ENCODE measurements at places on chromosomes 13 and 19. TPM values are rescaled to one million over a fixed set of nuclear protein-coding genes. Genes with fewer than 3 reads are reported as not detected.

- DNase-seq: no peak
These were observed 13.7 kb downstream of the ACTN4 start for GRCh38 chr19:38661136-38661535.

- peak; percentile 80 for DNase-seq
These were observed 8.2 kb upstream of the MEIS3 start for GRCh38 chr19:47427241-47428176.

GRCh38 chr19:33677745-33678426 lies 56.1 kb downstream of the CHST8 start:
- DNase-seq: no peak

DNA sequence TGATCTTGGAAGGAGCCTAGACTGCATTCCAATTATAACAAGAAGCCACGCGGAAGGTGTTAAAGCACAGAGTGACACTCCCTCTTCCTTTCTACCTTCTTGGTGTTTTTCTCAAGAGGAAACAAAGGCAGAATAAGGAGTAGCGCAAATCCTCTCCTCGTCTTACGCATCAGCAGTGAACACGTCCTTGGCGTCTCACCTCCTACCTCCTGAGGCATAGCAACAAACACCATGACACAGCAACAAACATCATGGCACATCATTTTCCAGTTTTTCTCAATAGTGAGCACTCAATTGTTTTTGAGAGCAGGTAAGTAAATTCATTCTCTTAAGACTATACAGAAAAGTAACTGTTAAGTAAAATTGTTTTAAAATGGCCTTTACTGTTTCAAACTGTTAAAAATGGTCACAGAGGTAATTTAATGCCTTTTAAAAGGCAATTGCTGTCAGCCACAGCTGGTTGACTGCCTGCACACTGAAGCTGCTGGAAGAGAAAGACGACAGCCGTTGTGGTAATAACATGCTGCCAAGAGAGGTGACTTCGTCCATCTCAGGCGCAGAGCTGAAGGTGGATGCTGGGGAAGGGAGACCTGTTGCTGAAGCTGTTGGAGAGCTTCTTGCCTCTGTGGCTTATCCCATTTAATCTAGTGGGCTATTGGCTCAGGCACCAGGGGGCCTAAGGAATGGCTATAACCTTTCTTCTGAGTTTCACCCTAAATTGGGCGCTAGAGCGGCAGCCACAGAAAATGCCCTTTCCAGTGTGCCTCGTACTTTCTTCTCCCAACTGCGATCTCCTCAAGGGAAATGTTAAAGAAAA lies 703.7 kb downstream of the UQCRFS1 start:
- DNase-seq: no peak

DNA sequence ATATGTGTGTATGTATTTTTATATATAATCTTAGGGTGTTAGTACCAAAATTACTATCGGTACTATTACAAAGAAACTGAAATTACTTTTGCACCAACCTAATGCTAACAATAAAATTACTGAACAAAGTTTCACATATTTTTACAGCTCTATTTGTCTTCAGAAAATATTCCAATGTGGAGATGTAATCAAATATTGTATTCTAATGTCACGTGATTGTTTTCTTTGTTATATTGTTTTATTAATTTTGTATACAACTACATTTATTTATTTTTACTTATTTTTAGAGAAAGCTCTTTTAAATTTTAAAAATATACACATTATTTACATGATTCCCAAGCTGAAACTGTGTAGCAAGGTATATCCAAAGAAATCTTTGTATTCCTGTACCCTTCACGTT lies 227.1 kb upstream of the KLF12 start:
- no peak for DNase-seq

GRCh38 chr13:109816808-109817203 lies 30.4 kb upstream of the IRS2 start:
- no peak for DNase-seq

DNA sequence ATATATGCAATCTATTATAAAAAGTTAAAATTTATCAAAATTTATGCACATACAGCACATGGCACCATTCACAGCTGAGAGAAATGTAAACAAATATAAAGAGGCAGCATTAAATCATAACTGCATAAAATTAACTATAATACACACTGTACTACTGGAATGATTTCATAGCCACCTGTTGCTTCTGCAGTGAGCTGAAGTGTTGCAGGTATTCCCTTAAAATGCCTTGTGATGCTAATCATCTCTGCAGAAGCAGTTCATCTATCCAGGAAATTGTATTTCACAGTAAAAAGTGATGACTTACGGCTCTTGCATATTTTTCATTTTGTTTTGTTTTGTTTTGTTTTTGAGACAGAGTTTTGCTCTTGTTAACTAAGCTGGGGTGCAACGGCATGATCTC lies 82.1 kb downstream of the STOML3 start:
- no peak for DNase-seq

- no peak for DNase-seq
These were observed 7.1 kb upstream of the ICAM3 start for GRCh38 chr19:10346509-10346908.

- DNase-seq: no peak
These were observed 392.7 kb downstream of the FGF9 start for GRCh38 chr13:22063416-22064124.

- no peak for DNase-seq
These were observed 20.4 kb upstream of the NANOS3 start for GRCh38 chr19:13856497-13856896.

DNA sequence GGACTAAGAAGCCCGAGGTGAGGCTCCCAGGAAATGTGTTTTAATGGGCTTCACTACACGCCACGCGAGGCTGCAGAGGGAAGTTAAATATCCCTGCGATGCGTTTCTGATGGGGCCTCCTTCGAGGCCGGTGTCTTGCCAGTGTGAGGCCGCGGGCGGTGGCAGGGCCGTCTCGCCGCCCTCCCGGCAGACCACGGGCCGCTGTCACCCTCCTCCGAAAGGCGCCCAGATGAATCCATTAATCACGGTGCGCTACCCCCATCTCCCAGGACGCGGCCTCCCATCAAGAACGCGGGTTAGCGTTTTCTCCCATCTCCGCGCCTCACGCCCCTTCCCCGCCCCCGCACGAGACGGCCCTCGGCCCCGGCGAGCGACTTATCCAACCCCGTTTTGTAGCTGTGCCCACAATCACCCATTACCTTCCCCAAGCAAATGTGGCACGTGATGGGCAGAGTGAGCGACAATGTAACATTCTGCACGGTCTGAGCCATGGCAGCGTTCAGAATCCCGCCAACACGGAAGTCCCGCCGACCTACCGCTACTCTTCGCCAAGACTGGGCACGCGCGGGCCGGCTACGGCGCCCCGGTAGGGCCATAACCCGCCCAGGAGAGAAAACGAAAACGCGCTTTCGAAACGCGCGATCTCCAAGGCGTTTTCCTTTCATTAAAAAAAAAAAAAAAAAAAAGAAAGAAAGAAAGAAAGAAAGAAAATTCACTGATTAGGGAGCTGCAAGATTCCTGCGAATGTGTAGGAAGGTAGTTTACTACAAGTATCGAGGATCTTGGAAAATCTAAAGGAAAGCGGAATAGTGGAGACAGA lies at the start of gene OBI1:
OBI1 (minus strand) TSS at position 526 of the 820 bp plus-strand sequence; CDS start at position 491, 35 bp downstream.
- DNase-seq: peak; percentile 93

GRCh38 chr19:20287070-20287469 lies 120.1 kb downstream of the ZNF486 start:
- no peak for DNase-seq

DNA sequence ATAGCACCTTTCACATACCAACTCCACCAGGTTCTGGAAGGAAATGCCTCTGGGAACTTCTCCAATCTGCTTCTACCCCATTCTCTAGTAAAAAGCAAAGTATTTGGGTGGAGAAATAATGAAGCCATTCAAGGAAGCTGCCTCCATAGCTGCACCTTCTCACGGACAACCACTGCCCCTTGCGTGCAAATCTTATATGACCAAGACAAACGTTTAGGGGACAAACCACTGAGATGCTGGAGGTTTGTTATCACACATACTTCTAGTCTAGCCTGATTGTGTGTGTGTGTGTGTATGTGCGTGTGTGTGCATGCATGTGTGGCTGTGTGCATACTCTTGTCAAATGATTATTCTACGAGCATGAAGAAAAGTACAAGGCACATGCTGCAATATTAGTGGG lies 6.5 kb upstream of the METTL21C start:
- no peak for DNase-seq

- no peak for DNase-seq
These were observed 163.9 kb downstream of the TEX29 start for GRCh38 chr13:111484141-111484925.

- no peak for DNase-seq
These were observed 961 bp upstream of the URI1 start for GRCh38 chr19:29940971-29941585.

DNA sequence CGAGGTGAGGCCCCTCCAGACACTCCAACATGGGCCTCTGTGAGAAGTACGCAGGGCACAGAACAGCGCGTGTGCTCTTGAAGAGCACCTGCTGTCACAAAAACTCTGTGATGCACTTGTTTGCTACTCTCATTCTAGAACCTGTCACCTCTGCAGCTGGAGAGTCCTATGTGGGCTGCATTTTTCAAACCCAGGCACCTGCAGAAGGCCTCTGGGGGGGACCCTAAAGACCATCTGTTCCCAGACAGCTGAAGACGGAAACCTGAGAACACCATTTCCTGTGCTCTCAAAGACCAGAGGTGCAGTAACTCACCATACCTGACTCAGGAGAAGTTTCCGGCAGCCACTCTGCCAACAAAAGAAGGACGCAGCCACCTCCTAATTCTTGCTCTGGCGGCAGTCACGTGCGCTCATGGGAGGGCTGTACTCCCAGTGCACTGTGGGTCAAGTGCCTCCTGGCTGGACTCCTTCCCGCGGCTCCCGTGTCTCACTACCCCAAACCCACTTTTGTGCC lies 28.1 kb downstream of the RANBP3 start:
- peak; percentile 54 for DNase-seq

DNA sequence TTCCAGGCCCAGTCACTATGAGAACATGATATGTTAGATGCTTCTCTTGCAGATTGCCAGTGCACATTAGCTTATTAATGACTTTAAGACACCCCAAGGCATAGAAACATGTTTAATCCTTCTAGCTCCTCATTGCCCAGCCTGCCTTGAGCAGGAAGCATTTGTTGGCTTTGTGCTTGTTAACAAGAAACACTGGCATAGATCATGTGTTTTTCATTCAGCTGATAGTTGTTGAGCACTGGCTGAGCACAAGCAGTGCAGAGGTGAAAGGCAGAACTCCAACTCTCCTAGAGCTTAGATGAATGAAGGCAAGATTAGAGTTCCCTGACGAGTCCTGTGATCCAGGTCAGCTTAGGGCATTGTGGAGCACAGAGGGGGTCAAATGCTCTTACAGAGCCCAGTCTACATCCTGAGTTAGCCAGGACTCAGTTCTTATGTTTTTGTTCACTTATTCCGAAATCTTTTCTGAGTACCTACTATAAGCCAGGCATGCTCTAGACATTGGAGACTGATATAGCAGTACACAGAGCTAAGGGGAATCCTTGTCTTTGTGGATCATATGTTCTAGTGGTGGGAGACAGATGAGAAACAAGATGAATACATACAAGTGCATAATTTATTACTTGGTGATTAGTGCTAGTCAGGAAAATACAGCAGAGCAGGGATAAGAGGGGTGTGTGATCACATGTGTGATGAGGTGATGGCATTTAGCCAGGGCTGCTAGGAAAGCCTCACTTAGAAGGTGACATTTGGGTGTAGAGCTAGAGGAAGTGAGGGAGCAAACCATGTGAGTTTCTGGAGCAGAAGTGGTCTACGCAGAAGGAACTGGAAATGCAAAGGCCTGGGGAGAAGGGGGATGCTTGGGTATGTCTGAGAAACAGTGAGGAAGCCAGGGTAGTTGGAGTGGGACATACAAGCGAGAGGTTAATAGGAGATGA lies 101.2 kb downstream of the WASF3 start:
- no peak for DNase-seq

DNA sequence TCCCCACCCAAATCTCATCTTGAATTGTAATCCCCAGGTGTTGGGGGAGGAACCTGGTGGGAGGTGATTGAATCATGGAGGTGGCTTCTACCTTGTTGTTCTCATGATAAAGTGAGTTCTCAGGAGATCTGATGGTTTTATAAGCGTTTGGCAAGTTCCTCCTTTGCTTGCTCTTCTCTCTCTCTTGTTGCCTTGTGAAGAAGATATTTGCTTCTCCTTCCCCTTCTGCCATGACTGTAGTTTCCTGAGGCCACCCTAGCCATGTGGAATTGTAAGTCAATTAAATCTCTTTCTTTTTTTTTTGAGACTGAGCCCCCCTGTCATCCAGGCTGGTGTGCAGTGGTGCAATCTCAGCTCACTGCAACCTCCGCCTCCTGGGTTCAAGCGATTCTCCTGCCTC lies 34.4 kb downstream of the VSTM1 start:
- DNase-seq: no peak

- no peak for DNase-seq
These were observed 15.6 kb downstream of the CEACAM3 start for GRCh38 chr19:41811981-41812380.

- DNase-seq: peak; percentile 30
These were observed 2.3 kb upstream of the C1QTNF9B start for GRCh38 chr13:23899555-23899954.

DNA sequence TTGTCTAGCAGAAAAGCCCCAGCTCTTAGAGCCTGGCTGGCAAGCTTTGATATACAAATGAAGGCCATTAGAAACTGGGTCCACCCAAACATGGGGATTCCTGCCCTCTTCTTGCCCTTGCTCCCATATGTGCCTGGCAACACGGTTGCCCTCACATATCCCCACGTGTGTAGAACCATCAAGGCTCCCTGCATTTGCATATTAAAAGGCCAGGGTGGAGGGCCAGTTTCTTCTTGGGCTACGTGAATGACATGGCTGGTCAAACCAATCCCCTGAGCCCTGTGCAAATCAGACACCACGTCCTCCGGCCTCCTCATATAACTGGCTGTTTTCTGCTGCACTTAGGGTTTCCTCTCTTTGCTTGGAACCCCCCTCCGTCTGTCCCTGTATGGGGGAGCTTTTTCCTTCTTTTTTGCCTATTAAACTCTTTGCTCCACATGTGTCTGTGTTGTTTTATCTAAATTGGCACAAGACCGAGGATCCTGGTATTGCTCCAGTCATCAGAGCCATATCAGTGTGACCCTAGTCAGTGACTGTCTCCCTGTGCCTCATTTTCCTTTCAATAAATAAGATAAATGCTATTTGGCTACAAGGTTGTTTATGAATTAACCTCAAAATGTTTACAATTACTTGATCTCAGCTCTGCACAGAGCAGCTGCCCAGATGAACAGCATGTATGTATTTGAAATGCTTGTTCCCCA lies 30.3 kb upstream of the CEACAM1 start:
- no peak for DNase-seq

GRCh38 chr19:407511-408440 lies 1.2 kb downstream of the C2CD4C start:
- DNase-seq: no peak

- no peak for DNase-seq
These were observed 168.3 kb upstream of the SLITRK1 start for GRCh38 chr13:84050536-84050935.

- no peak for DNase-seq
These were observed 6.4 kb upstream of the ZNF333 start for GRCh38 chr19:14683439-14683838.

GRCh38 chr13:50576156-50576555 lies 267.3 kb downstream of the DLEU7 start:
- DNase-seq: no peak

IZUMO4 gene
- 9.5 TPM for total RNA-seq

C19orf47 gene
- 27.7 TPM for total RNA-seq

KLF2 gene
- 96.0 TPM for total RNA-seq

PTGIR gene
- 10.4 TPM for total RNA-seq

RGL3 gene
- total RNA-seq: not detected

CEACAM6 gene
- total RNA-seq: not detected

MISP3 gene
- total RNA-seq: 1.1 TPM

ELSPBP1 gene
- total RNA-seq: not detected

WDR88 gene
- not detected for total RNA-seq

MEIS3 gene
- total RNA-seq: not detected

DACH1 gene
- total RNA-seq: not detected

GSX1 gene
- not detected for total RNA-seq

ZNF737 gene
- 19.1 TPM for total RNA-seq
